Muscle of leg (tissue), 16 donors: ENCODE measurements at places on chromosomes 13 and 19. TPM values are rescaled to one million over a fixed set of nuclear protein-coding genes. Genes with fewer than 3 reads are reported as not detected.

ITGBL1 gene
- polyA plus RNA-seq: 1.2 TPM

OVOL3 gene
- polyA plus RNA-seq: not detected

ERICH4 gene
- not detected for polyA plus RNA-seq

VSTM2B gene
- 0.12 TPM for polyA plus RNA-seq

FFAR1 gene
- not detected for polyA plus RNA-seq

C2CD4C gene
- 1.3 TPM for polyA plus RNA-seq

EFNA2 gene
- 1.1 TPM for polyA plus RNA-seq

LILRA1 gene
- 0.33 TPM for polyA plus RNA-seq

CLDN10 gene
- 8.9 TPM for polyA plus RNA-seq

PROSER3 gene
- polyA plus RNA-seq: 10.7 TPM

THSD1 gene
- 19.2 TPM for polyA plus RNA-seq

CLEC11A gene
- polyA plus RNA-seq: 18.8 TPM

ACTMAP gene
- 11.4 TPM for polyA plus RNA-seq

PSG6 gene
- polyA plus RNA-seq: 0.13 TPM

ZNF99 gene
- 0.09 TPM for polyA plus RNA-seq
